ENCODE measurements at places on chromosomes 13 and 19.

DNA sequence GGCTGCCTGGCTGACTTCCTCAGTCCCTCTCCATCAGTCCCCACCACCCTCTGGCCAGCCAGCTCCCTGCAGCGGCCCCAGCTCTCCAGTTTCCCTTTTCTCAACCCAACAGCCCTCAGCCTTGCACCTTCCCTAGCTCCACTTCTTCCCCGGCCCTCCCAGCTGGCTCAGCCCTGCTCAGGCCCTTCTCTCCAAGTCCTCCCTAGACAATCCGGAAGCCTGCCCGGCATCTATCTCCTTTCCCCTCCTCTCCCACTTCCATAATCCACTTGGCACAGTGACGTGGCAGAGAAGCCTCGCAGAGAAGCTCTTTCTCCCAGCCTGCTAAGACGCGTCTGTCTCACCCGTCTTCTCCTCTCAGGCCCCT is 1.1 kb downstream of the UBXN6 start:
- no peak for DNase-seq

DNA sequence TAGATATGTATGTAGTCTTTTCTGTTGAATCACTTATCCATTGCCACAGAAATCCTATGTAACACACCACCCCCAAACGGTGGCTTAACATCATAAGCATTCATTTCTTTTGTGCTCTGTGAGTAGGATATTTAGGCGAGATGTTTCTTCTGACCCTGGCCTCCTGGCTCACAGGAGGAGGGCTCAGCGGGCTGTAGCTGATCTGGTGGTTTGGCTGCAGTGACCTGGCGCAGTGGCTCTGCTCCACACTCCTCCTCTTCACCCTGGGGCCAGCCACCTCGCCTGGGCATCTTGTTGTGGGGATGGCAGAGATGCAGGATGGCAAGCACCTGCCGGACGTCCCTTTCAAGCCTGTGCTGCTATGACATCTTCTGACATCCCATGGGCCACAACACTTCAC is 147.1 kb upstream of the IRS2 start:
- no peak for DNase-seq

DNA sequence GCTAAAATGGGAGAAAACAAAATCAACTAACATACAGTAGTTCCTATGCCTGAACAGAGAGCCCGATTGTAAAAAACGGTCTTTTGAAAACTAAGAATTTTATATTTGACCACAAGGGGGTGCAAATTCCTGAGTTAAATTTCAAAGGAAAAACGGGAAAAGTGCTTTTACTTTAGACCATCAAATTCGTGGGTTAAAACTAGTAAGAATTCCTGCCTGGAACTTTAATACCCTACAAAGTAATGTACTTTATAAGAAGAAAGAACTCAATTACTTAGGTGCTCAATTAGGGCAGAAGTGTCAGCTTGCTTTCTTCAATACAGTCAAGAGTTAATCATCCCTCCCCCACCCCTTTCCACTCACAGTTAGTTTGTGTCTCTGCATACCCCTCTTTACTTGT is 69.8 kb downstream of the KCNRG start:
- no peak for DNase-seq

GRCh38 chr13:113238536-113238935 is 29.1 kb downstream of the CUL4A start:
- DNase-seq: no peak

DNA sequence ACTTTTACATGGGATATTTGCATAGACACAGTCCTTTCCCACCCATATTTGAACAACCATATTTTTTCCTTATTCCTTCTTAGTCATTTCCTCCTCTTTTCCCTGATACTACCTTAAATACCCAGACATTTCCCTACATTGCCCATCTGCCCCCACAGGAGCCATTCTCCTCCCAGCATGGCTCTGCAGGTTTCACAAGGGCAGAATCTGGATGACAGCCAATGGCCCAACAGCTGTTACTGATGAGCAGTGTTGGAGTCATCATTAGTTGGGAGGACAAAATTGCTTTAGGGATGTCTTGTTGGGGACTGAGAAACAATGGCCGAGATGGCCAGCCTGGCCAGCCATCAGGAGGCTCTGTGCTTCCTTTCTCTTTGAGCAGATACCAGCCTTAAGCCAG is 209.5 kb downstream of the KLF5 start:
- DNase-seq: no peak

- no peak for DNase-seq
These were observed 37.6 kb downstream of the POLR1D start for GRCh38 chr13:27659145-27659865.

GRCh38 chr19:19534556-19535265 is 3.4 kb upstream of the CILP2 start:
- DNase-seq: no peak

DNA sequence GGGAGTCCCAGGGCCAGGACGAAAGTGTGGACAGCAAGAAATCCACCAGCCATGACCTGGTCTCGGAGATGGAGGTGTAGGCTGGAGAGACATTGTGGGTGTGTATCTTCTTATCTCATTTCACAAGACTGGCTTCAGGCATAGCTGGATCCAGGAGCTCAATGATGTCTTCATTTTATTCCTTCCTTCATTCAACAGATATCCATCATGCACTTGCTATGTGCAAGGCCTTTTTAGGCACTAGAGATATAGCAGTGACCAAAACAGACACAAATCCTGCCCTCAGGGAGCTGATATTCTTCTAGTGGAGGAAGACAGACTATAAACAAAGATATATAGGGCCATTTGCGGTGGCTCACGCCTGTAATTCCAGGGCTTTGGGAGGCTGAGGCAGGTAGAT is 7.4 kb upstream of the DHX34 start:
- no peak for DNase-seq

DNA sequence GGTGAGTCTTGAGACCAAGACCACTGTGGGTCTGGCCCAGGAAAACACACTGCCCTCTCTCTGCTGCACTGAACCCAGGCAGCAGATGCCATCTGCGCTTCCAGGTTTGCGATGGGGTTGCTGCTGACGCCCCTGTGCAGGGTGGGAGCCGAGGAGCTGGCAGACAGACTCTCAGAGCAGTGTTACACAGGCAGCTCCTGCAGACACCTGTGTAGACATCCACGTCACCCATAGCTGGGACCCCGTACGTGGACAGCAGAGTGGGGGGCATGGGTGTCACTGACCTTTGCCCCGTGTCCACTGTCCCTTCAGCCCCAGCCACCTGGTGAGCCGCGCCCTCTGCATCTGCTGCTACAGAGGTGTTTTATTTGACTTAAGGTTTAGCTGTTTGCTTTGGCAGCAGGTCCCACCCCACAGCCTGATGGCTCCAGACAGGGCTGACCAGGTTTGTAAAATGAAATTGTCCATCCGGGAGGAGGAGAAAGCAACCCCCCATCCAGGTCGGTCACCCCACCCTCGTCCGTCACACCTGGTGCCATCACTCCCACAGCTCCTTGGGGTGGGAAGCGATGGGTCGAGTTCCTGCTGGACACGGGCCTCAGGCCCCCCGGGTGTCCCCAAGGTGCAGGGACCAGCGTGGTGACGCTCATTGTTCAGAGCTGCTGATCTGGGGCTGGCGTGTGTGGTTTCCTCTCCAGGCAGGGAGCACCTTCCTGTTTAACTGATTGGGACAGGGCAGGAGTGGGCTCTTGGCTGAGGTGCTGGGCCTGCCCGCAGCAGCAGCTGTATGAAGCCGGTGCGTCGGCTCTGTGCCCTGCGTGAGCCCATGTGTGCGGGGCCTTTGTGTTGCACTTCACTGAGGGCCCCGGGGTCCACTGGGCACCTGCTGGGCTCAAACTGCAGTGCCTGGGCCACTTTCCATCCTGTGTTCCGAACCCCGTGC is 28.4 kb downstream of the MCF2L start:
- DNase-seq: no peak

- no peak for DNase-seq
These were observed 30.0 kb downstream of the PDE4A start for GRCh38 chr19:10450191-10450852.

GRCh38 chr19:11377756-11378155 is 3.3 kb downstream of the SWSAP1 start:
- DNase-seq: no peak

- no peak for DNase-seq
These were observed 91.8 kb upstream of the TSC22D1 start for GRCh38 chr13:44667943-44668342.

DNA sequence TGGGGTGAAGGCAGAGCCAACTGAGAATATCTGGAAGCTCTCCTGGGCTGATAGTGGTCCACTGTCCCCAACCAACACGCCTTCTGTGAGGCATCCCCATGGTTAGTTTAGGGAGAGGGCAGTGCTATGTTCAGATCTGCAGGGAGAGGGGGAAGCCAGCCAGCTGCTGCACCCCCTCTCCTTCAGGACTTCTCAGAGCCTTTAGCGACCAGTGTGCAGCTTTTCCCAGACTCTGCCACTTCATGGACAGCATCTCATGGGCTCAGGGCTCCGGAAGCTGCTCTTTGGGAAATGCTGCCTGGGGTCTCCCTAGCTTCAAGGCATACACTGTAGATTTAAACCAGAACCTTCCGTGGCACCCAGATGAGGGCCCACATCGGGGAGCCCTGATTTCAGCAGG is 33.5 kb downstream of the TMED1 start:
- no peak for DNase-seq

GRCh38 chr13:48500652-48501197 is 32.2 kb downstream of the RCBTB2 start:
- DNase-seq: no peak

- DNase-seq: no peak
These were observed 86.5 kb downstream of the NUFIP1 start for GRCh38 chr13:44902738-44903137.

DNA sequence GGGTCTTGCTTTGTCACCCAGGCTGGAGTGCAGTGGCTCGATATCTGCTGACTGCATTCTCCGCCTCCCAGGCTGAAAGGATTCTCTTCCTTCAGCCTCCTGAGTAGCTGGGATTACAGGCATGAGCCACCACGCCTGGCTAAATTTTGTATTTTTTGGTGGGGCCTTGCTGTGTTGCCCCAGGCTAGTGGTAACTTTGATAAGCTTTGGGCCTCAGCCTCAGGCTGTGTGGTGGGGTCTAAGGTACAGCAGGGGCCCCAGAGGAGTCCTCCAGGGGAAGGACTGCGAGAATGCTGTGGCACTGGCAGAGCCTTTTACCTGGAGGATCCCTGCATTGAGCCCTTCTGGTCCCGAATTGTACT is 7.2 kb downstream of the DOT1L start:
- no peak for DNase-seq

DNA sequence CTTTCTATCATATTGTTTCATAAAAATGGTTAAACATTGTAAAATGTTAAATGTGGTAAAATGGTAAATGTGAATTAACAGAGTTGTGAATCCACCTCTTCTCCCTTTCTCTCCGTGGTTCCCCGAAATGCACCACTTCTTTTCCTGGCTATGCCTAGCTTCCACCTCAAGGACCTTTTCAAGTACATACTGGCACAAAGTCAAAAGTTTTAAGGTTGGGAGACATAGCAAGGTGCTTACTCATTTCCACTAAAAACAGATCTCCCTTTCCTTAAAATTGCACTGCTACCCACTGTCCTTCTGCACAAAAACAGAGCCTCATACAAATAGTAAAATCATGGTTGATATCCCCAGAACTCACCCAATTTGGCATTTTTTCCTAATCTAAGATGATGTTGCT is 558.2 kb downstream of the SLITRK6 start:
- DNase-seq: no peak

DNA sequence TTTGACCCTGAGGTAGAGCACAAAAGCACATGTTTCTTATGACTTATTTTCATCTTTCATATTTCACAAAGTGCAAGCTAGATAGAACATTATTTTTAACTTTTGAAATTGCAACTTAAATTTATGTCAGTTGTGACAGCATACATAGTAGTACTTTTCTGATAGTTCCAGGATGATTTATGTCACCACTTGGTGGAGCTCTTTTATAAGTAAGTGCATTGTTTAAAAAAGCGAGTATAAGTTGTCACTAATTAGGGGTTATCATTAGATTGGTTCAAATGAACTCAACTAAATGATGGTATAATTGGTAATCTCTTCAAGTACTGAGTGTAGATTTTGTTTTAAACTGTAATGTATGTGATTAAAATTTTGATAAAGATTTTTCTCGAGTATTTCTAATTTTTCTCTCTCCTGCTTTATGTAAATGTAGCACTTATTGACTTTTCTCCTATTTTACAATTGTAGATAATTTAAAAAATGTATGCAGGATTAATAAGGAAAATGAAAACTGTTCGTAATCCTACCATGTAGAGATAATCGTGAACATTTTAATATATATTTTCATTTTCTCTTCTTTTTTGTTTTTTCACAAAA is 31.1 kb downstream of the RB1 start:
- DNase-seq: no peak

GRCh38 chr13:41645331-41645730 is 188.0 kb downstream of the RGCC start:
- DNase-seq: no peak

- DNase-seq: no peak
These were observed 121.6 kb downstream of the CYSLTR2 start for GRCh38 chr13:48775285-48775684.

DNA sequence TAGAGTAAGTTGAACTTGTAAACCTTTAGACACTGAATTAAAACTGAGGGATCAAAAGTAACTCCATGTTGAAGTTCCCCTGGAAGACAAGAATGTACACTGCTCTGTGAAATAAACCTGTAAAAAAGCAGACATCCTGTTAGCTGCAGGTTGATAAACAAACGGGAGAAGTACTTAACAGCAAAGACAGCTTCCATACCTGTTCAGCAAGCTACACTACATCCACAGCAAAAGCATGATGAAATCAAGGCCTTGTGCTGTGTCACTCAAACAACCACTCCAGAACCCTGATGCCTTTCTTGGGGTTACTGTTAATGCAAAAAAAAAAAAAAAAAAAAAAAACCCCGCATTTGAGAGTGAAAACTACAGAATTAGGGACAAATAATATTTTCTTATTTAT is 20.8 kb downstream of the ANKRD10 start:
- DNase-seq: no peak

DNA sequence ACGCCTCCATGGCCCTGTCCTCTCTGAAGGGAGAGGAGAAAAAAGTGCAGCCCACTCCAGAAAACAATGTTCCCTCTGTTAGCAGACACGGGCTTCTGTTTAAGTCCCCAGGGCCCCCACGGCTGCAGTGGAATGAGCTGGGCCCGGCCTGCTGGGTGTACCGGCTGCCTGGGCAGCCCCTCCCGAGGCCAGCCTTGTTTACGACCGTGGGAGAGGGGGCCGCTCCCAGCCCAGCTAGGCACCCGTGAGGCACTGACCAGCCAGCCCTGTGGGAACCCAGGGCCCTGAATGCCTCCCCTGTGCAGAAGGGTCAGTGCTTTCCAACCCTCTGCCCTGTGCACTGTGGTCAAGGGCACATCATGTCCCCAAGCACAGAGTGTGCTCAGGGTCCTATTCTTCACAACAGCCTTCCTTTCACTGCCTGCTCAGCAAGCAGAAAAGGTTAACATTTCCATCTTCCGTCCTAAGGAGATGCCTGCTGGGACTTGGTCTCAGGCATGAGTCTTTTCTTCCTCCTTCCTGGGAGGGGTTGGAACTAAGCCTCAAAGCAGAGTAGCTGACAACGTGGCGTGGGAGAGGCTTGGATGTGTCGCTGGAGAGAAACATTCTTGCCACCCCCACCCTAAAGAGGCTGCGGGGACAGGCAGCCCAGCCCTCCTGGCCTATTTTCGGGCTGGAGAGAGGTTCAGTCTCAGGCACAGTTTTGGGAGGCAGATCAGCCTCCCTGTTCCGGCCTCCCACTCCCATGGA is 90.1 kb downstream of the RGCC start:
- no peak for DNase-seq

- no peak for DNase-seq
These were observed 770.3 kb upstream of the SLITRK5 start for GRCh38 chr13:86900906-86901305.

GRCh38 chr19:2624537-2625091 is 77.9 kb downstream of the GNG7 start:
- no peak for DNase-seq

Measured in stimulated activated CD4-positive, alpha-beta T cell treated with anti-CD3 and anti-CD28 coated beads, TNF-alpha, amount 100 ng/mL, for 4 hours (primary cell).